Fibroblast of villous mesenchyme (primary cell): ENCODE measurements at places on chromosomes 7 and 10. TPM values are rescaled to one million over a fixed set of nuclear protein-coding genes. Genes with fewer than 3 reads are reported as not detected.

ADAM8 gene
- 2.3 and 7.8 TPM in 2 replicates for total RNA-seq

TMEM139 gene
- not detected in 2 replicates for total RNA-seq

MKX gene
- total RNA-seq: 5.8 and 6.9 TPM in 2 replicates

ANK3 gene
- total RNA-seq: 1.3 and 5.8 TPM in 2 replicates

GPR158 gene
- 0.43 and 0.97 TPM in 2 replicates for total RNA-seq

ATOH7 gene
- under 0.01 TPM in 1 of 2 replicates, not detected in the other for total RNA-seq

GPR15LG gene
- total RNA-seq: not detected in 2 replicates

ELOVL3 gene
- total RNA-seq: 0.32 and 0.86 TPM in 2 replicates

NPSR1 gene
- total RNA-seq: not detected in 2 replicates

DLG5 gene
- 33.5 and 39.7 TPM in 2 replicates for total RNA-seq

SRRM3 gene
- total RNA-seq: 0.43 and 0.64 TPM in 2 replicates

PLXNA4 gene
- total RNA-seq: under 0.01 TPM in 1 of 2 replicates, not detected in the other

CRYGN gene
- under 0.01 TPM in 1 of 2 replicates, not detected in the other for total RNA-seq

OR2A5 gene
- not detected in 2 replicates for total RNA-seq

SLC26A3 gene
- not detected in 2 replicates for total RNA-seq

MINDY3 gene
- total RNA-seq: 29.6 and 39.7 TPM in 2 replicates

VPS37D gene
- total RNA-seq: 3.0 and 4.2 TPM in 2 replicates

HOXA13 gene
- total RNA-seq: 1.3 and 2.6 TPM in 2 replicates

NODAL gene
- not detected in 2 replicates for total RNA-seq
